H1 (cell line): ENCODE measurements at places on chromosomes 5 and 9. TPM values are rescaled to one million over a fixed set of nuclear protein-coding genes. Genes with fewer than 3 reads are reported as not detected.

GMCL2 gene
- total RNA-seq = 0.13 TPM in 1 of 2 replicates, not detected in the other

PDZD2 gene
- 6.8 and 8.5 TPM in 2 replicates for total RNA-seq

- no peaks in the 10 kb centered on the region for H3K27me3 ChIP-seq
- H3K4me3 ChIP-seq = no peak overlapping the region
- no peaks in the 10 kb centered on the region; the same call in 1 of the 2 replicates for H3K36me3 ChIP-seq
- H3K27ac ChIP-seq = no peak overlapping the region
Measured at GRCh38 chr9:75935591-75935990, 45.1 kb downstream of the PCSK5 start.

GRCh38 chr5:171400169-171400568 lies 12.5 kb downstream of the NPM1 start:
- no peak for DNase-seq
- no peaks in the 10 kb centered on the region for H3K4me1 ChIP-seq
- H3K27me3 ChIP-seq = no peaks in the 10 kb centered on the region
- H3K36me3 ChIP-seq = peaks cover 51% of the 10 kb centered on the region
- no peak overlapping the region for H3K4me3 ChIP-seq

- no peak for DNase-seq
- no peaks in the 10 kb centered on the region for H3K36me3 ChIP-seq
- no peaks in the 10 kb centered on the region for H3K4me1 ChIP-seq
- no peak overlapping the region for H3K27ac ChIP-seq
Measured at GRCh38 chr9:116098476-116098875, 55.1 kb upstream of the PAPPA start.

DNA sequence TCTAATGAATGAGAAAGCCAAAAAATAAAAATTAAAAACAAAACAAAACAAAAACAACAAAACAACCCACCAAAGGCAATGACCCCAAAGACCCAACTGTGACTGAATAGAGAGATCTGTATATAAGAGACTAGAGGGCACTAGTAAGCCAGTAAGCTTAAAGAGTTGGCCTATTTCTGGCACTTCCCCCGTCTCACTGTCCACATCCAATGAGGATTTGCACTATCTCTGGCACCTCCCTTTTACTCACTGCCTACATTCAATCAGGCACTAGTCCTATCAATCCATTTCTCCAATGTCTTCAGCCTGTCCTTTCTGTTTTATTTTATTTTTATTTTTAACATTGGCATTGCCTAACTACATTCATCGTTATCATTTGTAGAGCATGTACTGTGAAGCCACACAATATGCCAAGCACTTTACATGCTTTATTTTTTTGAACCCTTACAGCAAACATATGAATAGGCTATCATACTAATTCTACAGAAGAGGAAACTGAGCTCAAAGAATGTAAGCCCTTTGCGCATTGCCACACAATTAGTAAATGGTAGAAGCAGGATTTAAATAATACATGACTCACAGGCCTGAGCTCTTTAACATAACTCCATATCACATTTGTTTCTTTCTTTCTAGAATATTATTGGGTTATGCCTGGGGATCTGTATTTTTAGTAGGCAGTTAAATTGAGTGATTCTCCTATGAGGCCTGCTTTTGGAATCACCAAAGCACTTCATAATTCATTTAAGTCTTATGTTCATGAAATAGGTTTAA lies 70.0 kb downstream of the C6 start:
- no peak overlapping the region for H3K27ac ChIP-seq
- no peak overlapping the region for H3K4me3 ChIP-seq
- no peaks in the 10 kb centered on the region for H3K27me3 ChIP-seq
- DNase-seq = no peak
- H3K4me1 ChIP-seq = no peaks in the 10 kb centered on the region
- no peaks in the 10 kb centered on the region for H3K36me3 ChIP-seq

NR5A1 gene
- total RNA-seq = 0.42 and 0.58 TPM in 2 replicates
